HCT116 (cell line): ENCODE measurements at places on chromosomes 3 and 15. TPM values are rescaled to one million over a fixed set of nuclear protein-coding genes. Genes with fewer than 3 reads are reported as not detected.
A peak's percentile ranks its signal among the peaks of the same experiment; 100 is the strongest.

Gene SPTBN5
- total RNA-seq = 0.96 TPM

Gene SH2D7
- total RNA-seq = not detected

- no peak overlapping the region for H3K27ac ChIP-seq
- no peak for DNase-seq
- H3K36me3 ChIP-seq = no peaks in the 10 kb centered on the region
- no peaks in the 10 kb centered on the region for H3K4me1 ChIP-seq
- H3K4me3 ChIP-seq = no peak overlapping the region
Measured at GRCh38 chr3:55501905-55502304, 14.8 kb upstream of the WNT5A start.

DNA sequence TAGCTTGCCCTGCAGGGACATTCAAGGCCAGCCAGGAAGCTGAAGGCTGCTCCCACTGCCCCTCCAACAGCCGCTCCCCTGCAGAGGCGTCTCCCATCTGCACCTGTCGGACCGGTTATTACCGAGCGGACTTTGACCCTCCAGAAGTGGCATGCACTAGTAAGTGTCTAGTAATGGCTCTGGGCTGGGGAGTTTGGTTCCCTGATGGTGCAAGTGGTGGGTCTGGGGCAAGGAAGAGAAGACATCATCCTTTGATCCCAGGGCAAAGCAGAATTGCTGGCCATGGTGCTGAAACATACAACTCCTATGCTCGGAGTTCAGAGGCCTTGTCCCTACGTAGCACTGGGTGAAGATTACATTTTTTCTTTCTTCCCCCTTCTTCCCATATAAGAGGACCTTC, 311.4 kb downstream of the EPHB1 start:
- no peak overlapping the region for H3K4me3 ChIP-seq
- H3K4me1 ChIP-seq = no peaks in the 10 kb centered on the region
- no peak overlapping the region for H3K27ac ChIP-seq
- H3K27me3 ChIP-seq = no peaks in the 10 kb centered on the region
- H3K36me3 ChIP-seq = no peaks in the 10 kb centered on the region
- DNase-seq = no peak

DNA sequence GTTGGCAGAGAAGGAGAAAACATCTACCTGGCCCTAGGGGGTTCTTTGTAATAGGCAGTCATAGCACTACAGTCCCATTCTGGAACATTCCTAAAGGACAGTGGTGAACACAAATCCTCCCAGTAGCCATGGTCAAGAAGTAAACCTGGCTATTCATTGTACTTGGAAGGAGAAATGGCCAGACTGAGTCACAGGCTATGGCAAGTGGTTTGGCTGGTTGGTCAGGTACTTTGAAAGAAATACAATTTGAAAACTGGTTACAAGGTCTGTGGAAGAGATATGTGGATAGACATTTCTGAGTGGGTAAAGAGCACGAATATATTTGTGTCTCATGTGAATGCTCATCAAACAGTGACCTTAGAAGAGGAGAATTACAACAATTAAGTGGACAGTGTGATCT, 33.0 kb upstream of the FAN1 start:
- H3K36me3 ChIP-seq = no peaks in the 10 kb centered on the region
- H3K4me3 ChIP-seq = no peak overlapping the region
- H3K4me1 ChIP-seq = no peaks in the 10 kb centered on the region
- no peak overlapping the region for H3K27ac ChIP-seq

GRCh38 chr15:80324545-80325080, 72.6 kb upstream of the CTXND1 start:
- no peak for DNase-seq
- H3K27me3 ChIP-seq = no peaks in the 10 kb centered on the region; the same call in 1 of the 2 replicates
- H3K27ac ChIP-seq = no peak overlapping the region
- H3K36me3 ChIP-seq = no peaks in the 10 kb centered on the region
- no peaks in the 10 kb centered on the region for H3K4me1 ChIP-seq

GRCh38 chr3:110859336-110859735, 212.3 kb upstream of the NECTIN3 start:
- H3K36me3 ChIP-seq = no peaks in the 10 kb centered on the region
- H3K27ac ChIP-seq = no peak overlapping the region
- no peak overlapping the region for H3K4me3 ChIP-seq
- H3K4me1 ChIP-seq = no peaks in the 10 kb centered on the region
- no peaks in the 10 kb centered on the region for H3K27me3 ChIP-seq
- no peak for DNase-seq

Gene TMEM212
- total RNA-seq = not detected

DNA sequence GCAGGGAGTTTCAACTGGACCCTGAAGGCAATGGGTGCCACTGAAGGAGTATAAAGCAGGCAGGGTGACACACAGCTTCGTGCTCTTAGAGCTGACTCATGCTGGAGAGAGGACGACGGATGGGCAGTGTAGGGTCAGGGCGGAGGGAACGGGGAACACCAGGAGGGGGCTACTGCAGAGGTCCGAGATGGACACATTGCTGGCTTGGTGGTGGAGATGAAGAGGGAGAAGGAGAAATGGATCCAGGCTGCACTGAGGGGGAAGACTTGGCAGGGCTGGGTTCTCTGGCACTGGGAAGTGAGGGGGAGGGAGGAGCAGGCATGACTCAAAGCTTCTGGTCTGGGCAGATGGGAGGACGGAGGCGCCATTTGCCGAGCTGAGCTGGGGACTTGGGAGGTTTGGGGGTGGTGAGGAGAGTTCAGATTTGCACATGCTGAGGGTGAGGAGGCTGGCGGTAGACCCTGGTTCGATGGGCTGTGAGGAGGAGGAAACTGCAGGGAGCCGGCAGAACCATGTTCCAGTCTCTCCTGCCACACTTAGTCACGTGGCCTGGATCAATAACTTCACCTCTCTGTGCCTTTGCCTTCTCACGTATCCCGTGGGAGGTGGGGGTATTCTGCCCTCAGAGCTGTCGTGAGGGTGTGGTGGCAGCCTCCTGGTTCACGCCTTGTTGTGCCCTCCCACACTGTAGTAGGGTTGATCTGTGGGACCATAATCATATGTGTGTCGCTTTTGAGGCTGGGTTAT, 4.6 kb upstream of the KCTD6 start:
- H3K4me3 ChIP-seq = no peak overlapping the region
- peak; percentile 22 for DNase-seq
- peak overlapping the region; percentile 8; the same call in 1 of the 2 replicates for H3K27ac ChIP-seq
- H3K27me3 ChIP-seq = no peaks in the 10 kb centered on the region

- no peaks in the 10 kb centered on the region for H3K4me1 ChIP-seq
- H3K4me3 ChIP-seq = no peak overlapping the region
- H3K36me3 ChIP-seq = no peaks in the 10 kb centered on the region
- H3K27ac ChIP-seq = no peak overlapping the region
- no peak for DNase-seq
Measured at GRCh38 chr15:46266661-46267060, 631.8 kb downstream of the SQOR start.

Gene DNAJA4
- 66.6 TPM for total RNA-seq

Gene CMTM6
- 41.1 TPM for total RNA-seq

DNA sequence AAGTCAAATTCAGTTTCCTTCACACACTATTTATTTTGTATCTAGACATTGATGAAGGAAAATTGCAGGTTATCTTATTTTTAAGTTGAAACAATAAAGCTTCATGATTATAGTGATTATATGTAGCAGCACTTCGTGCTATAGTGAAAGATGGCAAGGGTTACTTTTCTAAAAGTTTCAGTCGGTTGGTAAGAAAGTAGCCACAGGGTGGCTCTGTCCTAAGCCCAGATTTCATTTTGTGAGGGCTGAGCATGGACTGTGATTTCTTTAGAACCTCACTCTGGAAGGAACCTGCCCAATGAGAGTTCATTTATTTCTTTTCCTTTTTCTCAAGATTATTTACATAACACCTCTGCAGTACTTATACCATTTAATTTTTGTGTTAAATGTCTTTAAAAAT, 66.5 kb downstream of the NME9 start:
- no peaks in the 10 kb centered on the region for H3K36me3 ChIP-seq
- H3K27me3 ChIP-seq = no peaks in the 10 kb centered on the region
- H3K27ac ChIP-seq = no peak overlapping the region

GRCh38 chr3:188734395-188734794, 437.4 kb upstream of the TPRG1 start:
- no peaks in the 10 kb centered on the region for H3K27me3 ChIP-seq
- H3K36me3 ChIP-seq = no peaks in the 10 kb centered on the region
- DNase-seq = no peak

Gene GOLGA6L7
- total RNA-seq = not detected

DNA sequence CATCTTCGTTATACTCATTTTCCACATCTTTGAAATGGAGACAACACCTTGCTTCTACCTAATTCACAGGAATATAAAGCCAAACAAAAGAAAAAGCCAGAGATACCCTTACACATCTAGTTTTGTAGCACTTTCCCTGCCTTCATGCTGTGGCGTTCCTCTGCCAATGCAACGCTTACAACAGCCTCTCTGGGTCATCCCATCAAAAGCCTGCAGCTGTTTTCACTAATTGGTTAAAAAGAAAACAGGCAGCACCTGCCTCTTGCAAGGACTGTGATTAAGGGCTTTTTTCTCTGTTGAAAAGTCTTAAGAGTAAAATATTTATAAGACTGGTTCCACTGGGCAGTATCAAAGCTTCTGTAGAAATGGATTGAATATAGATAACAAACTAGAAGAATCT, 120.3 kb downstream of the FMN1 start:
- H3K4me3 ChIP-seq = no peak overlapping the region
- H3K36me3 ChIP-seq = no peaks in the 10 kb centered on the region
- H3K27ac ChIP-seq = no peak overlapping the region
- H3K4me1 ChIP-seq = no peaks in the 10 kb centered on the region

- H3K27ac ChIP-seq = no peak overlapping the region
- H3K36me3 ChIP-seq = no peaks in the 10 kb centered on the region
- H3K4me3 ChIP-seq = no peak overlapping the region
- H3K27me3 ChIP-seq = no peaks in the 10 kb centered on the region
- DNase-seq = no peak
Measured at GRCh38 chr3:195169011-195169649, 101.8 kb downstream of the XXYLT1 start.

DNA sequence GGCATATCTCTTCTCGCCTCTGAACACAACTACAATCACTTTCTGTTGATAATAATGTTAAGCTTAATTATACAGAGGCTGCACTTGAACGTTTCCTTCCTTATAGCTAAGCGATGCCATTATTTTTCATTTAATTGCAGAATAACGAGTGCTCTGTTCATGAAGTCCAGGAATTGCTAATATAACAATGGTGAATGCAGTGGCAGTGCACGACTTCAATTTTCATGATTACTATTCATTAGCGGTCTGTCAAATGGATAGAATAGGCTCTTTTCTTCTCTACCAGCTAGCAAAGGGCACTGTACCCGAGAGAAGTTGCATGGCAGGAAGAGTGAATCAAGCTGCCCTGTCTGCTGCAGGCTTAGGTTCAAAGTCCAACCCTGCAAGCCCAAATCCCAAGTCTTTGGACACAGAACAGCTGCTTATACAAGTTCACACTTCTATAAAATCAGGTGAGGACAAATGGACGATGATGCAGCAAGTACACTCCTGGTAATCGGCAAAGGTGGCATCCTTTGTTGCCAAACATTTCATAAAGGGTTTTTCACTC, 75.6 kb downstream of the PDZRN3 start:
- no peaks in the 10 kb centered on the region for H3K27me3 ChIP-seq
- no peak overlapping the region for H3K27ac ChIP-seq
- H3K36me3 ChIP-seq = no peaks in the 10 kb centered on the region
- no peaks in the 10 kb centered on the region for H3K4me1 ChIP-seq
- no peak for DNase-seq
- no peak overlapping the region for H3K4me3 ChIP-seq

GRCh38 chr3:119662604-119663373, 2.4 kb upstream of the POPDC2 start:
- H3K36me3 ChIP-seq = no peaks in the 10 kb centered on the region
- DNase-seq = no peak
- 0 out of 2 replicates have a peak, but pooled peaks cover 4% of the 10 kb centered on the region for H3K4me1 ChIP-seq
- no peak overlapping the region for H3K4me3 ChIP-seq
- no peak overlapping the region for H3K27ac ChIP-seq

- H3K27ac ChIP-seq = no peak overlapping the region
- H3K4me1 ChIP-seq = peaks cover 1% of the 10 kb centered on the region; the same call in 1 of the 2 replicates
- H3K36me3 ChIP-seq = no peaks in the 10 kb centered on the region
Measured at GRCh38 chr3:177300039-177300833, 103.0 kb upstream of the TBL1XR1 start.

Gene COX17
- total RNA-seq = 51.6 TPM

DNA sequence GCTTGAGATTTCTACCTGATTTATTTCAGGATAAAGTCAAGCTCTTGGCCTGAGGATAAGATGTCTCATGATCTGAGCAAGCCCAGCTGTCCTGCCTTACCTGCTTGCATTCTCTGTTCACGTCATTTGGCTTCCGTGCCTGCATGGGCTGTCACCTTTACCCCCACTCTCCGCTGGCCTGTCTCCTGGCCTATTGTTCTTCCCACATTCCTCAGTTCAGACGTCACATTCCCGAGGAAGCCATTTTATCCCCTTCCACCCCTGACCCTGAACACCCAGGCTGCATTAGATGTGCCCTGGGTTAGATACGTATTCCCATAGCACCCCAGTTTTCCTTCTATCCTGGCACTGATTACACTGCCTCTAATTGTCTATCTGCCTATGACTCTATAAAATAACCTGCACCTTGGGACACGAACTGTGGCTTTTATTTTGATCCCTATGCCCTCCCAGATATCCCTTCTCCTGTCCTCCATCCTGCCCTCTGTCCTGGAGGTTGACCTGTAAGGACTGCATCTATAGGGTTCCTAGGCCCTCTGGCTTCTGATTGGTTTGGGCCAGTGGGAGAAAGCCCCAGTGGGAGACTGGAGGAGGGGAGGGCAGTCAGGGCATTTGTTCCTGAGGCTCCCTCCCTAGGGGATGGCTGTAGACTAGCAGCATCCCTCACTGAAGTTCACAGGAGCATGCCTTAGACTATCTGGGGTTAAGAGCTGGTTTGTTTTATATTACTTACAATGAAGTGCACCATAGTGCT, 19.2 kb upstream of the UBE2Q2 start:
- no peak for DNase-seq
- H3K27me3 ChIP-seq = no peaks in the 10 kb centered on the region
- H3K4me3 ChIP-seq = no peak overlapping the region
- no peak overlapping the region for H3K27ac ChIP-seq
- H3K36me3 ChIP-seq = no peaks in the 10 kb centered on the region

DNA sequence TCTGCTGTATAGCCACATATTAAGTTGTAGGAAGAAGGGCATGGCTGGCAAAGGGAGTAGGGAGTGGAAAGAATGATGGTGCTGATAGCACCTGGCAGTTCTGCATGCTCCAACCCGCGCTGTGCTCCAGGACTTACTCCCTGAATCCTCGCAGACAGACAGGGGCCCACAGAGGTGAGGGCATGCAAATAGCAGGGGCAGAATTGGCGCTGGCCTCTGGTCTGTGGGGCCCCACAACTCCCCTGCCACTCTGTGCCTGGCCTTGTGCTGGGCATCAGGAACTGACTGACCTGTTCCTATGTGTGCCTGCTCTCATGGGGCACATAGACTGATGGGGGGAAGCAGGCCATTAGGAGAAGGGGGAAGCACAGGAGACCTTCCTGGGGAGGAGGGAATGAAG, 20.9 kb downstream of the HDAC11 start:
- no peak overlapping the region; the same call in 1 of the 2 replicates for H3K27ac ChIP-seq
- no peak overlapping the region for H3K4me3 ChIP-seq
- no peaks in the 10 kb centered on the region for H3K27me3 ChIP-seq
- H3K4me1 ChIP-seq = peaks cover 5% of the 10 kb centered on the region; the same call in 1 of the 2 replicates
- DNase-seq = no peak

Gene FBXO45
- total RNA-seq = 23.2 TPM

GRCh38 chr3:138253609-138254008, 66.5 kb downstream of the ARMC8 start:
- H3K27me3 ChIP-seq = no peaks in the 10 kb centered on the region
- DNase-seq = no peak
- H3K27ac ChIP-seq = no peak overlapping the region
- no peaks in the 10 kb centered on the region for H3K4me1 ChIP-seq

- no peak for DNase-seq
- no peaks in the 10 kb centered on the region for H3K36me3 ChIP-seq
- H3K27ac ChIP-seq = no peak overlapping the region
- no peaks in the 10 kb centered on the region for H3K4me1 ChIP-seq
- H3K27me3 ChIP-seq = no peaks in the 10 kb centered on the region
Measured at GRCh38 chr3:182786564-182787196, 6.6 kb upstream of the ATP11B start.
